ENCODE measurements at places on chromosomes 4 and X. TPM values are rescaled to one million over a fixed set of nuclear protein-coding genes. Genes with fewer than 3 reads are reported as not detected.

- DNase-seq: no peak
Measured at GRCh38 chr4:142713282-142714030, 132.6 kb downstream of the INPP4B start.

DNA sequence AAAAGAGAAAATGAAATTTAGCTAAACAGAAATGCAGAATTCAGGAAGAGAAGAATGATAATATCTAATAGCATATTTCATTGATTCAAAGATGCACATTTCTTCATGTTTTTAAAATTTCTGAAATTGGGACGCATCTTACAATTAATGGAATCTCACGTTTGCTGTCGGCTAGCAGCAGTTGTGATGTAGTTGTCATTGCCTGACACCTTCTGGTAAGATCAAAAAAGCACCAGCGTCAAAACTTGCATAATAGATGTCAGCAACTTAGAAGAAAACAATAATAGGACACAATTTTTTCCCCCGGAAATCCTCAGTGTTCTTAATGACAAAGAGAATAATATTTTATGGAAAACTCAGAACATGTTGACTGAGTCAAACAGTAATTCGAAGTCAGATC lies 29.8 kb upstream of the SLC7A3 start:
- no peak for DNase-seq

DNA sequence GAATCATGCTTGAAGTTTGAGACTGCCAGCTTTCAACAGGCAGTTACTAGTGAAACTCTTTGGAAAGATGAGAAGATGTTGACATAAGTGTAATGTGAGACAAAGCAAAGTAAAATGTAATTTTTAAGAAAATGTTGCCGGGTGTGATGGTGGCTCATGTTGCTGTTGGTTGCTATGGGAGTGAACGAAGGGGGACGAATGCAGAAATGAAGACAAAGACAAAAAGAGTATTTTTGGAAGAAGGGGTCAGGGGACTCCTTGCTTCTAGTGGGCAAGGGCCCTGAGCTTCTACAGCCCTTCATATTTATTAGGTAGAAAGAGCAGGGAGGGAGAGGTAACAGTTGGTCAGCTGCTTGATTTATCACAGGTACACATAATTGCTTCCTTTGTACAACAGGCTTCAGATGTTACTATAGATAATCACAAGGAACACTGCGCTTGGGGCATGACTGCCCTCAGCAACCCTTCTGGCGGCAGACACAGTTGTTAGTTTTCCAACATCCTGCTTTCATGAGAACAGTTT lies 11.9 kb upstream of the UGDH start:
- DNase-seq: peak; percentile 71

GRCh38 chrX:14352511-14352910 lies 176.8 kb upstream of the GLRA2 start:
- no peak for DNase-seq

DNA sequence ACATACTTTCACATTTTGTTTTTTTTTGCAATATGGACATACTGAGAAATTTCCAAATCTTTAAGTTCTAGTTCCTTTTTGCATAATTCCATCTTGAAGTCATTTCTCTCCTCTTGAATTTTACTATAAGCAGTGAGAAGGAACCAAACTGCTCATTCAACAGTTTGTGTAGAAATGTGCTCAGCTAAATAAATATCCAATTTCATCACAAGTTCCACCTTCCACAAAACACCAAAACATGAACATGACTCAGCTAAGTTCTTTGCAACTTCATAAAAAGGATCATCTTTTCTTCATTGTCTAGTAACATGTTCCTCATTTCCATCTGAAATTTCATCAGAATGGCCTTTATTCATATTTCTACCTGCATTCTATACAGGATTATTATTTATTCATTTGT lies 77.3 kb upstream of the FGF13 start:
- DNase-seq: no peak

GRCh38 chr4:3527101-3527913 lies 4.9 kb downstream of the LRPAP1 start:
- DNase-seq: no peak

DNA sequence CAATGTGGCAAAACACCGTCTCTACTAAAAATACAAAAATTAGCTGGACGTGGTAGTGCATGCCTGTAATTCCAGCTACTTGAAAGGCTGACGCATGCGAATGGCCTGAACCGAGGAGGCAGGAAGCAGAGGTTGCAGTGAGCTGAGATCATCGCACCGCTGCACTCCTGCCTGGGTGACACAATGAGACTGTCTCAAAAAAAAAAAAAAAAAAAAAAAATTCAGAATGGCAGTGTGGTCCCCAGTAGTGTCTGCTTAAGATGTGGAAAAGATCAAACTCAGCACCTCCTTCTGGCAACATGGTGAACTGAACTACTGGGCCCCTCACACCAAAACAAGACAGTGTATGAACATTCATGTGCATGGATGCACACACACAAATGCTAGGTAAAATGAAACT lies 32.2 kb downstream of the SMS start:
- DNase-seq: no peak

- DNase-seq: no peak
Measured at GRCh38 chr4:78799551-78800495, 23.7 kb downstream of the BMP2K start.

GRCh38 chrX:11129534-11130105 lies 18.5 kb downstream of the HCCS start:
- DNase-seq: no peak

DNA sequence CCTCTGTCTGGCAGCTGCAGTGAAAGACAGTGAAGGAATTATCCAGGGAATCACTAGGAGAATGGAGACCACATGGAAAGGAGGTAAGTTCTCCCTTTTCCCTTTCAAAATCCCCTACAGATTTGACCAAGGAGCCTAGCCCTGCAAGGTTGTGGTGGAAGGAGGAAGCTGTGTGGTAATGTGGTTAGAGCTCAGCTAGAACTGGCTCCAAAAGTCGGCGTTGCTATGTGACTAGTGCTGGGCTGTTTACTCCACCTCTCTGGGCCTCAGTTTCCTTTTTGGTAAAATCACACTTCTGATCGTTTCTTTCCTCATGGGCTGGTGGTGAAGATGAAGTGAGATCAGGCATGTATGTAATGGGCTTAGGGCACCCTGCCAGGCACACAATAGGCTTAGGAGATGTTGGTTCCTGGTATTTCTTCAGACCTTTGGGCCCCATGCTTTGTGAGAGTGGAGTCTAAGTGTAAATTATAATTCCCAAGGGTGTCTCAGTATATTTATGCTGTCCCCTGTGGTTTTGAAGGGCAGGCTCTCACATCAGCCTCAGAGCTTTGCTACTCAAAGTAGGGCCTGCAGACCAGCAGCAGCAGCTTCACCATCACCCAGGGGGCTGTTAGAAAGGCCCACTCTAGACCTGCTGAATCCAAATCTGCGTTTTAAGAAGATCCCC lies 183.7 kb upstream of the BCOR start:
- no peak for DNase-seq

DNA sequence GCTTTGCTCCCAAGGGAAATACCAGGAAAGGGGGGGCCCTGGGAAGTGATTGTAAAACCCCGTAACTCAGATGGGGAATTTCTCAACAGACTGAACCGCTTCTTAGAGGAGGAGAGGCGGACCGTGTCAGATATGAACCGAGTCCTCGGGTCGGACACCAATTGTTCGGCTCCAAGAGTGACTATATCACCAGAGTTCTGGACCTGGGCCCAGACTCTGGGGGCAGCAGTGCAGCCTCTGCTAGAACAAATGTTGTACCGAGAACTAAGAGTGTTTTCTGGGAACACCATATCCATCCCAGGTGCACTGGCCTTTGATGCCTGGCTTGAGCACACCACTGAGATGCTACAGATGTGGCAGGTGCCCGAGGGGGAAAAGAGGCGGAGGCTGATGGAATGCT lies 1.0 kb downstream of the PNMA3 start:
- no peak for DNase-seq

- DNase-seq: no peak
Measured at GRCh38 chr4:186765138-186765537, 41.5 kb upstream of the FAT1 start.

GRCh38 chr4:128393101-128393704 lies 105.6 kb upstream of the PGRMC2 start:
- no peak for DNase-seq

GRCh38 chr4:1171311-1172227 lies 814 bp downstream of the SPON2 start:
- DNase-seq: peak; percentile 42

- DNase-seq: no peak
Measured at GRCh38 chr4:156265407-156265806, 311.7 kb upstream of the CTSO start.

DNA sequence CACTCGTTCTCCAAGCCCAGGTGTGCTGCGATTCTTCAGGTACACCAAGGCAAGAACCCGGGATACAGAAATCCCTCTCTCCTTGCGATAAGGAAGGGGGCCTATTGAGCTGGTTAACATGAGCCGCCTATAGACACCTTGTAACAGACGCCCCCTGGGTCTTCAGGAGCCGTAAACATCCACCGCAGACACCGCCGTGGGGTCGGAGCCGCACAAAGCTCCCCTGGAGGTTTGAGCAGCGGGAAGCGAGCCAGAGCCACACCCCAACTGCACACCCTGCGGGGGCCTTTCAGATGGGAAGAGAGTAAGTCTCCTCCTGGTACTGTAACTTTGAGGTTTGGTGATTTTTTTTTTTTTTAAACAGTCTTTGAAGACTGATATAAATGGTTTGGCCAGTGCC lies 46.6 kb downstream of the ZFP42 start:
- no peak for DNase-seq

DNA sequence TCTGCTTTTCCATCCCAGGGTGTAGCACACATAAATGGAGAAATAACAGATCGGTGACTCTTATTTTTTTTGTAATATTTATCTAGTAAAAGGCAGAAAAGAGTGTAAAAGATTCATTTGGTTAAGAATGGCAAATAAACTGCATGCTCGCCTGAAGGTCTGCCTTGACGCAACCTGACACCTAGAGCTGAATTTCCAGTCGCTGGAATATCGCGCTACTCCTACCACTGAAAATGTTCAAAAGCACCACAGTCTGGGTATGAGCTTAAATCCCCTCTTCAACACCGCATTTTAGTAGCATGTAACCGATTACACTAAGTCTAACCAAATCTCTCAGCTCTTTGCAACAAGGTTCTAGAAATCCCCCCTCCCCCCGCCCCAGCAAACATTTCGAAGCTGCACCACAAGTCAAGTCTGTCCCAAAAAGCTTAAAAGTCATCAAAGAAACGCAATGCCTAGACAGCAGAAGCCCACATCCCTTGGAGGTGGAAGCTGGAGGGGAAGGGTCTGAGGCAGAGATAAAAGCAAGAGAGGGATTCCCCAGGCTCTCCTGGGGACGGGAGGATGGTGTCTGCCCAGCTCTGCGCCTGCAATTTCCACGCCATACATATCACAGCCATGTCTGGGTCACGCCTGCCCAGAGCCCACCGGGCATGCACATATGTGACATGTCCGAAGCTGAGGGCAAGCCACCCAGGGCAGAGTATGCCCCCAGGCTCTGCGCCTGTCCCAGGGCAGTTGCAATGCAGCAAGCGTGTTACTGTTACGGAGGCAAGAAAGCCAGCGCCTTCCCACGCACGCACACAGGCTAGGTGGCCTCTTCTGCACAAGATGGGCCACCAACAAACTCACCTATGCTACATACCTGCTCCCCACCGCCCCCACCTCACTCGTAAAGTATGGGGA lies 1.4 kb downstream of the FGF13 start:
- DNase-seq: no peak

- no peak for DNase-seq
Measured at GRCh38 chr4:25090516-25090915, 59.8 kb upstream of the LGI2 start.

GRCh38 chrX:50114113-50114512 lies 86.7 kb downstream of the AKAP4 start:
- DNase-seq: no peak

DNA sequence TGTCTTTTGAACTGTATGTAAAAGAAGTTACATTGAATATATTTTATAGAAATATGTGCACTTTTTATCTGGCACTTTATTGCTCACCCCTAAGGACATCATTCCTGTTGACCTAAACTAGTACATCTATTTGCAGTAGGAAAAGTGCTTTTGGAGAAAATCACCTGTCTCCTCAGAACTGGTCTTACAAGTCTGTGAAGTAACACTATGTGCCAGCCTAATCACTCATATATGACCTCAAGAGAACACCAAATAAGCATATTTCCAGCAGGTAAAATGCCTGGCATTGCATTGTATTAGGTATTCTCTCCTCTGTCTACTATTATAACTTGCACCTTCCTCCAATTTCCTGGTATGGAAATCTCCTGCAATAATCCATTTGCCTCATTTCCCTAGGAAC lies 4.0 kb upstream of the GASK1B start:
- DNase-seq: no peak

The PLP1 gene
- 8.6 TPM for polyA plus RNA-seq

The RNF150 gene
- 11.7 TPM for polyA plus RNA-seq

The TLR1 gene
- 2.5 TPM for polyA plus RNA-seq

The PAGE1 gene
- not detected for polyA plus RNA-seq

The PTCHD1 gene
- polyA plus RNA-seq: 0.08 TPM

The ADRA2C gene
- 5.7 TPM for polyA plus RNA-seq

The AWAT2 gene
- not detected for polyA plus RNA-seq

The HSFX3 gene
- polyA plus RNA-seq: not detected

The FAM50A gene
- 104 TPM for polyA plus RNA-seq

The KDR gene
- 8.8 TPM for polyA plus RNA-seq

The HPRT1 gene
- 66.0 TPM for polyA plus RNA-seq

The IL1RAPL2 gene
- 0.27 TPM for polyA plus RNA-seq
